ENCODE measurements at places on chromosomes 5 and 9.

DNA sequence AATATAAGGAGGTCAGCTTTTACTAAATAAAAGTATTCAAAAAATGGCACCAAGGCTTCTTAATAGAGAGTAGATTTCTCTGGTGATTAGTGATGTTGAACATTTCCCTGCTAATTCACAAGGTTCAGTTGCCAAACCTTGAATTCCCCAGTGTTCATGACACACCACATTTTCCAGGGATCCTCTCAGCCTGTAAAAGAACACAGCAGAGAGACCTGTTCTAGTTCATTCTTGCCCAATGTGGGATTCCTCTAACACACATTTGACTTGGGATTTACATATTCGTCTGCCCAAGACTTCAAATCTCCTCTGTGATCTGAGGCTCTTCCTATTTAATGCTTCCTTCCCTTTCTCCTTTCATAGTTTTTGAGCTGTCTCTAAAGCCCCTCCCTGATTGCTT is 273.2 kb upstream of the CDH9 start:
- no peak for DNase-seq

GRCh38 chr5:179410291-179411160 is 65.3 kb upstream of the ADAMTS2 start:
- DNase-seq = no peak

DNA sequence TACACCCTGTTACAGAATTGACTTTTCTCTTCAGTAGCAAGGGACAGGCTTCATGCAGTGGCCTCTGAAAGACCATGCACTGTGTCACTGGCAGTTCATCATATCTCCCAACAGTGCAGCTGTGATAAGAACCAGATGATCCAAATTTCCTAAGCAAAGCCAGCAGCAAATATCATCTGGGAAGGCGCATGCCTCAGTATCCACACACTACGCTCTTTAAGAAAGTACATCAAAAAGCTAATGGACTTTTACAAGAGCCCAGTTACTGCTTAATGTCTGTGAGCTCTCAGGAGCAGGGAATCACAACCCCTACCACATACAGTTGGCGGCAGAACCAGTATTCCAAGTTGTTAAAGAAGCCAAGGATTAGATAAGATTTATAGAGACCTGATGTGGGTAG is 25.1 kb downstream of the ADAMTSL1 start:
- no peak for DNase-seq

- no peak for DNase-seq
Measured at GRCh38 chr5:52846182-52846842, 58.6 kb downstream of the ITGA1 start.

DNA sequence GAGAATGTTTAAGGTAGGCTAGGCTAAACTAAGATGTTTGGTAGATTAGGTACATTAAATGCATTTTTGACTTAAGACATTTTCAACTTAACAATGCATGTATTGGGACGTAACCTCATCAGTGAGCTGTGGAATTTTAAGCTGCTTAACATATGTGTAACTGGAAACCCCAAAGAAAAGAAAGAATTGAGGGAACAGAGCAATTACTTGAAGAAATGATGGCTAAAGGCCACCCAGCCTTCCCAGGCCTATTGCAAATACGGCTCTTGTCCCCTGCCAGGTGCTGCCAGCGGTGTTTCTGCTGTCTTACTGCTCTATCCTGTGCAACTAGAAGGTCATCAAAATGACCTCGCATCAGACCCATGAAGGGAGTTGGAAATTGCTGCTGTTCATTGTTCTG is 52.0 kb downstream of the RICTOR start:
- no peak for DNase-seq

GRCh38 chr9:4495537-4495936 is 5.3 kb downstream of the SLC1A1 start:
- no peak for DNase-seq

- DNase-seq = peak; percentile 37
Measured at GRCh38 chr5:151612689-151613427, 21.7 kb upstream of the FAT2 start.

GRCh38 chr9:16598316-16598715 is 272.2 kb downstream of the BNC2 start:
- DNase-seq = no peak

DNA sequence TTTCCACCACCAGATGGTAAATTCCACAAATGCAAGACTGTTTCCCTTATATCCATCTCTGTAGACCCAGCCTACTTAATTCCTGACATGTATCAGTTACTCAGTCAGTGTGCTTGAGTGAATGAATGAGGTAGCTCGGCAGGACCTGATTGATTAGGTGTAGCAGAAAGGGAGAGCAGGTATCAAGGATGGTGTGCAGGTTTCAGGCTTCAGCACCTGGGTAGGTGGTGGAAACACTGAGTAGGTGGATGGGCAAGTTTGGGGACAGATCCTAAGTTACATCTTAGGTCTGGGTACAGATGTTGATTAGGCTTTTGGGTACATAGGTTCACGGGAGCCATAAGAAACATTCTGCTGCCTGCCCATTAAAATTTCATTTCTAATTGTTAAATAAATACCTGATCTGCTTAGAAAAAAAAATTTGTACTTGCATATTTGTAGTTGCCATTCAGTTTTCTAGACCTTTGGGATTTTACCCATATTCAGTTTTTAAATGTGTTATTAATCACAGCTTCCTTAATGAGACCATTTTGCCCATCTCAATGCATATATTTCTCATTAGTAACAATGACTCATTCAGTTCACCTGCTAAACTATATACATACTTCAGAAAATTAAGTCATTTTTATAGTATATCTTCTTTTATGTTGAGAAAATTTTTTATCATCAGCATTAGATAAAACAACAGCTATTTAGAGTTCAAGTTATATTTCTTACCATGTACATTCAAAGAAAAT is 111.8 kb downstream of the INIP start:
- DNase-seq = no peak

DNA sequence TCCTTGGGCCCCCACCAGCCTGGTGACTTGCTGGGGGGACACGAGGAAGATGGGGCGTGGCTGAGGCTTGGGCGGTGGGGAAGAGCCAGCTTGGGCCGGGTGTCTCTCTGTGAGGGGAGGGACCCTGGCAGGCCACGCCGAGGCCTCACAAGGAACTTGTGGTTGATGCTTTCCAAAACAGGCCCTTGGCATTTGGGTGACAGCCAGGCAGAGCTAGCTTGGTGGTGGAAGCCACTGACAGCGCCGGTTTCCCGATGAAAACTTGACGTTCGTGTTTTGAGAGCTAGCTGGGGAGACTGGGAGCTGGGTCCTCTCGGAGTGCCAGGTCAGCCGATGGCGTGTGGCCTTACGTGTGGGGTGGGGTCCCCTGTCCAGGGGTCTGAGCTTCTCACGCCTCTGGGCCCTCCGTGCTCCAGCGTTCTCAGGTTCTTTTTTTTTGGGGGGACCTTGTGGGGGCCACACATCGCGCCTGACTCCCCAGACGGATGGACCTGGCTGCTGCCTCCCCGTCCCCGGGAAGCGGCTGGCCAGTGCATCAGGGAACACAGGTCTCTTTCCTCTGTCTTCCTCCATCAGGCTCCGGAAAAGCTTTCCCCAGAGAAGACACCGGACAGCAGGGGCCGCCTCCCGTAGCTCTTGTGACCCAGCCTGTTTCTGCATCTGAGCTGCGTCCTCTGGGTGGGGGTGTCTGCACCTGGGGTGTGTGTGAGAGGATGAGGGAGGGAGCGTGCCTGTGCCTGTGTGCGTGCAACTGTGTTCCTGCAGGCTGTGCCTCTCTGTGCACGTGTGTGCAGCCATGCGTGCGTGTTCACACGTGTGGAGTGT is 129.3 kb upstream of the LPCAT1 start:
- DNase-seq = no peak

- DNase-seq = no peak
Measured at GRCh38 chr9:101028346-101029314, at the start of gene PLPPR1. Gene PLPPR1, plus strand, starts transcription at chr9:101028727.

DNA sequence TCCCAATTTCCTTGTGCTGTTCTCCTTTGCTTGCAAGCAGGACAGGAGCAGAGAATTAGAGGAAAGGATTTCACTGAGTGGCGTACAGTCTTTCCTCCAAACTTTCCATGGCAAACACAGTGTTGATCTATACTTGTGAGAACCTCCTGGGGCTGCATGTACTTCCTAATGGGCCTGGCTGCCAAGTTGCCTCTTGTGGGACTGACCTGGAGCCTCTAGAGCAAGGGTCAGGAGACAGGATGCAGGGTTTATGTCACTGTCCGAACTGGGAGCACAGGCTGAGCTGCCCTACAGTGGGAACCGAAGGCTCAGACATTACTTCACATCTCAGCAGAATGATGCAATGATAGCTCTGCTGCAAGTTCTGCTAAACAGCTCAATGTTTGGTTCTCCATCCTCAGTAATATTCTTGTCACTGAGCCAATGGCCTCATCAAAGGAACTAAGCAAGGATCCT is 102.3 kb downstream of the ENC1 start:
- no peak for DNase-seq

GRCh38 chr5:18959535-18959934 is 1028.5 kb downstream of the CDH18 start:
- DNase-seq = no peak

- no peak for DNase-seq
Measured at GRCh38 chr5:42875785-42876374, 64.2 kb upstream of the SELENOP start.

GRCh38 chr9:119839888-119840287 is 470.7 kb upstream of the BRINP1 start:
- DNase-seq = no peak

GRCh38 chr9:135506327-135507103 is 6.0 kb downstream of the MRPS2 start:
- no peak for DNase-seq

- no peak for DNase-seq
Measured at GRCh38 chr5:9789777-9790176, 159.6 kb upstream of the TAS2R1 start.

GRCh38 chr5:9765419-9766140 is 135.4 kb upstream of the TAS2R1 start:
- DNase-seq = no peak

GRCh38 chr5:126483156-126483555 is 59.9 kb downstream of the GRAMD2B start:
- DNase-seq = no peak

DNA sequence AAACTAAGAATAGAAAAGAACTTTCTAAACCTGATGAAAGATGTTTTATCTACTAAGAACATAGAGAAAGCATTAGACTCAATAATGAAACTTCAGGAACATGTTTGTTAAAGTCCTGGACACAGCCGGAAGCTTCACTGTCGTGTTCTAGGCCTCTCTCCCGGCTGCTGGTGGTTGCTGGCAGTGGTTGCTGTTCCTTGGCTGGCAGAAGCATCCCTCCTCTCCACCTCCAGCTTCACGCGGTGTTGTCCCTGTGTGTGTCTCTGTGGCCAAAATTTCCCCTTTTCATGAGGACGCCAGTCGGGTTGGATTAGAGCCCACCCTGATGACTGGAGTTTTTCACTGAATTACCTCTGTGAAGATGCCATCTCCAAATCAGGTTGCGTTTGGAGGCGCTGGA is 6.5 kb upstream of the MED10 start:
- no peak for DNase-seq

DNA sequence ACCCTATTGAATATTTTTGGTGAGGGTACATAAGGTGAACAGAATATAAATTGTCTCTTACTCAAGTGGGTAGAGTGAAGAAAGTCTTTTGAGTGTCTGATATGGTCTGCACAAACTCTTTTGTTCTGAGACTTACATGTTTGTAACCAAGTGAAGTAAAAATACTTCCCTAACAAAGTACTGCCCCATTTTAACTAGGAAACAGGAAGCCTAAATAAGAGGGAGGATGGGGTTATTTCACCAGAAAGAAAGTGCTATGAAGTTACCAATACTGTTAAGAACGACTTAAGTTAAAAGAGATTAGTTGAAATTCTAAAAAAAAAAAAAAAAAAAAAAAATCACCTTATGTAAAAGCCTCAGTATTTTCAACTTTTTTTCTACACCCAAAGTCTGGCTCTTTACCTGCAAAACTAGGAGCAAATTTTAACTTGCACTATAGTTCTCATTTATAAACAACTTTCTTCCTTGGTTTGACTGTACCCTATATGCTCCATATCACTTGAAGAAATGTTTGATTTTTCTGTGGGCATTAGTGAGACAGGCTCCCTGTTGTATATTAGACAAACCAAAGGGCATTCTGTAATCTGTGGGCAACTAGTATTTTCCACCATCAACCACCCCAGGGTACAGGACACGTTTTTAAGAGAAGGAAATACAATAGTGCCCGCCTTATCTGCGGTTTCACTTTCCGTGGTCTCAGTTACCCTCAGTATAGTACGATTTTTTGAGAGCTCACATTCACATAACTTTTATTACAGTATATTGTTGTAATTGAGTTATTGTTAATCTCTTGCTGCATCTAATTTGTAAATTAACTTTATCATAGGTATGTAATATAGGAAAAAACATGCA is 127.7 kb downstream of the NR3C1 start:
- DNase-seq = no peak

DNA sequence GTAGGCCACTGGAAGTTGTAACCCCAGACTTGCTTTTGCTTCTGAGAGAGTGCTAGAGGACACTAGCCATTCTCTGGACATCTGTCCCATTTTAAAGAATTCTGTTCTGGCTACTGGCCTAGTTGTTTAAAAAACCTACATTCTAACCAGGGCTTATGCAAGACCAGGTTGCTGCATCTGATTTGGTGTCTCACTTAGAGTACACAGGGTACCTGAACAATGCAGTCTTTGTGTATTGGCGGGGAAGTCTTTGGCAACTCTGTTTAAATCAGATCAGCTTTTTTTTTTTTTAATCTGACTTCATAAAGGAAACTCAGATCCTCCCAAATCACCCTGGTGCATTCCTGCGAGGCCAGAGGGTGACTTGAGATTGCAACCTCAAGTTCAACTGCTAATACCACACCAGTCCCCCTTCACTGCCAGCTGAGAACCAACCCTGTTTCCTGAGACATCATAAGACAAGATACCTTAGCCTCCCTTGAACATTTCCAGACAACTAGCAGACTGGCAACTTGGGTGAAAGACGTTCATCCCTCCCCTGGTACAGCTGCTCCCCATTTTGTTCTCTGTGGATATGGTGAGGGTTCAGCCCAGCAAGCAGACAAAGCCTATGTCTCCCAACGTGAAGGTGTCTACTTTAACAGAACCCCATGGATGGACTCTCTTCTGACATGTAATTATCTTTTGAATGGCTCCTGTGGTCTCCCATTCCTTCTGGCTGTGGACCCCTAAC is 27.0 kb downstream of the SKP1 start:
- DNase-seq = no peak

DNA sequence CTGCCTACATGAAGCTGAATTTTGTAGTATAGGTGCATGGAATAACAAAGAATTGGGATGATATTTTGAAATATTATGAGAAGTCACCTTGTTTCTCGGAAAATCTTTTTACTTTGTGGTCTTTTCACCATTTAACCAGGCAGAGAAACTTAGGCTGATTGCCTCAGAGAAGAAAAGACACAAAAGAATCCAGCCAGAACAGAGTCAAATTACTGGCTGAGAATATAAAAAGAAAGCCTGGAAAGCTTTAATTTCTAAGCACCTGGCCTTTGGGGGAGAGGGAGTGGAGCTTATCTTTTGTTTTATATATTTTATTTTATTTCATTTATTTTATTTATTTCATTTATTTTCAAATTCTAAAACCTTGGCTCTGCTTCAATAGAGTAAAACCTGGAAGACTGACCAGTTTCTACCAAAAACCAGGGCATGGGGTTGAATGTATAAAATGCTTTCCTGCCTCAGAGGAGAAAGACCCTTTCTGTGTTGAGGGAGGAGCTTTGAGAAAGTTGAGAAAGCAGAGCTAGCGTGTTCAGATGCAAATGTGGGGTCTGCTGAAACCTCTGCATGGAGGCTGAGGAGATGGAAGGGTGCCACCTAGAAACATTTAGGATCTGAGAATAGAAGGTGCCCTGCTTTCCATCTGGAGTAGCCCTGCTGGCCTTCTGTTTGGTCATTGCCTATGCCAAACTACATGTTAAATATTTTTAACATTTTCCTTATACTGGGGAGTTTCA is 81.6 kb downstream of the NREP start:
- DNase-seq = no peak

Measured in stimulated activated naive CD4-positive, alpha-beta T cell treated with Interleukin-2 at 50 U/mL for 16 hours (primary cell).